ENCODE measurements at places on chromosomes 16 and 17. TPM values are rescaled to one million over a fixed set of nuclear protein-coding genes. Genes with fewer than 3 reads are reported as not detected.

GRCh38 chr17:27511168-27511883 is 55.1 kb downstream of the KSR1 start:
- H3K4me3 ChIP-seq = no peak overlapping the region
- H3K27me3 ChIP-seq = no peaks in the 10 kb centered on the region
- peaks cover 10% of the 10 kb centered on the region for H3K4me1 ChIP-seq
- H3K36me3 ChIP-seq = 0 out of 2 replicates have a peak, but pooled peaks cover 3% of the 10 kb centered on the region
- no peak overlapping the region for H3K27ac ChIP-seq

DNA sequence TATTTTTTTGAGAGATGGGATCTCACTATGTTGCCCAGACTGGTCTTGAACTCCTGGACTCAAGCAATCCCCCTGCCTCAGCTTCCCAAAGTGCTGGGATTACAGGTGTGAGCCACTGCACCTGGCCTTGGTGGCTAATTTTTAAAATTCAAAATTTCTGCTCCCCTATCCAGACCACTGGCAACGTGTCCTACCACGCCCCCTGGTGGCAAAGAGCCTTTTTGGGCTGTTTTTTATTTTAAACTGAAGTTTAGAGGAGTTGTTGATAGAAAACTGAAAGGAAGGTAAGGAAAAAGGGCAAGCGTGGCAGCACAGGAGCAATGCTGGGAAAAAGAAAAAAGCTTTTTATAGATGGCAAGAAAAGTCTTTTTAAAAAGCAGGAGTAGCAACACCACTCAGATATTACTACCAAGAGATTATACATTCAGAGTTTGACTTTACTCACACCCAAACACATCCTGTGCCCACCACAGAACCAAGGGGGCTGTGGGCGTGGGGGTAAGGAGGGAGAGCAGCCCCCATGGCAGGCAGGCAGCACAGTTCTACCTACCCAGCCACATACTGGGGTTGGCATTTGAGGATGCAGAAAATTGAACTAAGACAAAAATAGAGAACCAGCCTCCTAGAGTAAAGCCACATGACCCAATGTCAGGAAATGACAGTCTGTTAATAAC is 4.2 kb upstream of the MXRA7 start:
- H3K36me3 ChIP-seq = peaks cover 10% of the 10 kb centered on the region
- DNase-seq = no peak
- H3K27ac ChIP-seq = no peak overlapping the region
- H3K27me3 ChIP-seq = no peaks in the 10 kb centered on the region
- peaks cover 8% of the 10 kb centered on the region for H3K4me1 ChIP-seq

DNA sequence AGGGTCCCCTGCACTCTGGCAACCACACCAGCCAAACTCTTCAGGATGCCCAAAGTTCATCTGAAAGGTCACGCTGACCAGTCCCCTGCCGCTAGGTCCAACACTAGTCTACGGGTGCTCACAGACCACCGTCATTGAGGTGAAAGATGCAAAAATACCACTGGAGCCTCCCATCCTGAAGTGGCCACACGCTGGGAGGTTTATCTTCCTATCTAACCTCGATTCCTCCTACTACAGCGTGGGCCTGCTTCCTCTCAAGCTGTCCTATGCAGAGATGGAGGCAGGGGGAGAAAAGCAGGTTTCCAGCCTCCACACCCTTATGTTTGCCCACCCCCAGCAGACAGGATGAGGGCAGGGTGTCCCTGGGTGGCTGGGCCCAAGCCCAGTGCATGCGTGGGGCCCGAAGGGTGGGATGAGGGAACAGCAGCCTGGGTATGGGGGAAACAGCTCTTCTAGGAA is 6.3 kb downstream of the SRCIN1 start:
- no peaks in the 10 kb centered on the region for H3K36me3 ChIP-seq
- H3K4me3 ChIP-seq = no peak overlapping the region
- H3K27me3 ChIP-seq = peaks cover 7% of the 10 kb centered on the region
- DNase-seq = no peak
- H3K4me1 ChIP-seq = peaks cover 12% of the 10 kb centered on the region

- peak within 1 kb of the TSS; percentile 97 for H3K27ac ChIP-seq
- DNase-seq = peak; percentile 11
- H3K36me3 ChIP-seq = no peaks in the 10 kb centered on the region
- no peaks in the 10 kb centered on the region for H3K27me3 ChIP-seq
- peaks cover 9% of the 10 kb centered on the region for H3K4me1 ChIP-seq
Measured at GRCh38 chr16:74700438-74701225, at the start of gene MLKL. TSS of gene MLKL (minus strand) at chr16:74700862. CDS start at chr16:74695757, 5,105 bp downstream.

DNA sequence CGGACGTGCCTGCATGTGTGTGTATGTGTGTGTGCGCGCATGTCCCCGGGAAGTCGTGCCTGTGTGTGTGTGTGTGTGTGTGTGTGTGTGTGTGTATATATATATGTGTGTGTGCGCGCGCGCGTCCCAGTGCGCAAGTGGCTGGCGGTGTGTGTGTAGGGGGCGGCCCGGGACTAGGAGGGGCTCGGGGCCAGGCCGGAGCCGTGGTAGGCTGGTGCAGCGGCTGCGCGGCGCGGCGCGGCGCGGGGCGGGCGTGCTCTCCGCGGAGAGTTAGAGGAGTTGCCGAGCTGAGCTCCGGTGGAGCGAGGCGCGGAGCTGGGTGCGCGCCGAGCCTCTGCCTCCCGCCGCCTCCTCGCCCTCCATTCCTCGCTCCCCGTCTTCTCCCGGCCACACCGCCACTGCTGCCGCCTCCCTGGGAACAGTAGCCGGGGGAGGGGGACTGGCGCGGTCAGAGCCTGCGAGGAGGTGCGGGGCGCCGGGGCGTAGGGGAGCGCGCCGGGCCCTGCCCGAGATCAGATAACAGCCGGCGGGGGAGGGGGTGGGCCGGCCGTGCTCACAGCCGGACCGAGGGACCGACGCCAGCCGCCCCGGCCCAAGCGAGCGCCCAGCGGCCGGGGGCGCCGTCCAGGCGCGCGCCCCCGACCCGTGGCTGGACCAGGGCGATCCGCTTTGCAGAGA is at the start of gene KCNJ12:
Gene KCNJ12 (plus strand): TSS at position 277 of the 678 bp plus-strand sequence. CDS start 38,986 bp downstream, outside the sequence.
- H3K4me3 ChIP-seq = no peak within 1 kb of the TSS
- no peak for DNase-seq
- no peaks in the 10 kb centered on the region for H3K36me3 ChIP-seq
- H3K4me1 ChIP-seq = no peaks in the 10 kb centered on the region

DNA sequence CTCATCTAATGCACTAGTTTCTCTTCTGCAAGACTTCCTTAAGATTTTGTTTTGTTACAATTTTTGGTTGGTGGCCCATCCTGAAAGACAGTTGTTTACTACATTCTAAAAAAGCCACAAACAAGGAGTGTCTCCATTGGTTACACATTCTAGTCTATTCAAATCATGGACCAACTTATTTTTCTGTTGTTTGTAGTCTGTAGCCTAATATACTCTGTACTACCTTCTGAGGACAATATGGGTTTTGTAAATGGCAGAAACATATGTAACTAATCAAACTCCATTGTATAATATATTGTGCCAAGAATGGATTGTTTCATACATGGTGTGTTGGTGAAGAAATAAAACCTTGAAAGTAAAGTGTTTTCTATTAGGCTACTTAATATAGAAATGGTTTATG is 79.5 kb upstream of the DHX40 start:
- no peak for DNase-seq
- no peak overlapping the region for H3K27ac ChIP-seq
- H3K4me1 ChIP-seq = no peaks in the 10 kb centered on the region

DNA sequence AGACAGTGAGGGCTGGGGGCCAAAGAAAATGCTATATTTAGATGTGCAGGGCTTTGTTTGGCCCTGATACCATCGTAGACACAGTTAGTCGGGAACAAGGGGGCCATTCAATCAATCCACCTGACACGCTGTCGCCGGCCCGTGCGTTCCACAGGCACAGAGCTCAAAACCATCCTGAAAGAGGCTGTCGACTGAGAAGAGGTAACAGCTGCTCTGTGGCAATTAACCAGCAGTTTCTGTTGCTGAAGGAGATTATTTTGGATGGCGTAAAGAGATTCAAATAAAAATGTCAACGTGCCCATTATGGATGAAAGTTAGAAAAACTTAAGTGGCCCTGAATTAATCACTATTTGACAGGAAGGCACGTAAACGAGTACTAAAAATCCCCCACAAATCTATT is 276.2 kb upstream of the IRX5 start:
- no peaks in the 10 kb centered on the region for H3K4me1 ChIP-seq
- no peak overlapping the region for H3K27ac ChIP-seq
- no peak overlapping the region for H3K4me3 ChIP-seq
- H3K36me3 ChIP-seq = no peaks in the 10 kb centered on the region
- H3K27me3 ChIP-seq = no peaks in the 10 kb centered on the region

DNAI2 gene
- total RNA-seq = 0.15 TPM

KCNAB3 gene
- 7.0 TPM for total RNA-seq

KIAA0753 gene
- 12.9 TPM for total RNA-seq

PLEKHH3 gene
- 38.0 TPM for total RNA-seq

CACNG4 gene
- 0.08 TPM for total RNA-seq

CDT1 gene
- total RNA-seq = 90.0 TPM
